ENCODE measurements at places on chromosomes 2 and 18.

DNA sequence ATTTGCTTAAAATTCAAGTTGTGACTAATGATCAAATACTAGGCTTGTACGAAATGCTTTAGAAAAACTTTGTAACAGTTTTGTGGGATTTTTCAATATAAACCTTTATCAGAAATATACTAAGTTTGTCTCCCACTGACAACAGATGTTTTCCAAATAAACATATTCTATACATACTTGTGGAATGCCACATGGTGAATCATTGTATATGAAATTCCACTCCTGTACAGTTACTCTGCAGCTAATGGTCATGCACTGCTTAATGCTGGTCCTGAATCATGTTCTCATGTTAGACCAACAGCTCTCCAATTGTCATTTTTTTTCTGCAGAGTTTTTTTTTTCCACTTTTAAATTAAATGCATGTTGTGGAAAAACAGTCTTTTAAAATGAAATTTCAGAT, 90.1 kb downstream of the DPP4 start:
- DNase-seq, result no peak

GRCh38 chr2:179952658-179953057, 54.4 kb downstream of the CWC22 start:
- DNase-seq, result no peak

- no peak for DNase-seq
These were observed 6.8 kb downstream of the AGXT start for GRCh38 chr2:240875228-240876034.

GRCh38 chr2:89820248-89820647, 1128.8 kb downstream of the RPIA start:
- no peak for DNase-seq

GRCh38 chr18:51852681-51853080, 487.3 kb upstream of the DCC start:
- DNase-seq, result no peak

DNA sequence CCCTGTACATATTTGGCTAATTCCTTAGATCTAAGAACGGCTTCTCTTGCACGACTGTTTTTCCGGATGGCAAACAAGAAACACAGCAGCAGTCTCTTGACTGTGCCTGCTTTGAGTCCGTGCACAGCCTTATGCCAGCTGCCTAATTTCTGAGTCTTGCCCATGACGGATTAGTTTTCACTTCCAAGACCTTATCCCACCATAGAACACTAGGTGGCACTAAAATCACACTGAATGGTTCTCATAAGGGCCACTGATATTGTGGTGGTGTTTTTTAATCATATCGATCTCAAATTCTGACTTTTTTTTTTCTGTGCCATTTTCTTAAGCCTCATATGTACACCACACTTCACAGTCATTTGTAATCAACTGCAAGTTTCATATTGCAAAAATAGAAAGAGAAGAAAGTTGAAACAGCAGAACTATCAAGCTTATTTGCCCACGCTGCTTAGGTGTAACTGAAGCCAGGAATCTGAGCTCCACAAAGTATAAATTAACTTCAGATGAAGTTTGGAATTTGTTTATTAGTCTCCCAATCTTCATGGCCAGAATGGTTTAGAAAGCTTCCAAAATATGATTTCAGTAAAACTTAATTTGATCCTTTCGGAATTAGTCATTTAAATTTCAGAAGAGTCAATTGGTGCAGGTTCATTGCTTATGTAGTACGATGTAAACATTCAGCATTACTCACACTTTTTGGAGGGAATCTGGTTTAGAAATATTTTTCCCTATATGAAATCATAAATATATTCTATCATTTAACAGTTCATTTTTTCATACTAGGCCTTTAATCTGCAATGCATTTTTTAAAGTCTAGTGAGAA, 45.5 kb upstream of the SCN7A start:
- DNase-seq, result no peak

GRCh38 chr18:61034580-61034979, 298.6 kb upstream of the CDH20 start:
- no peak for DNase-seq

- no peak for DNase-seq
These were observed 145.1 kb downstream of the B3GNT2 start for GRCh38 chr2:62340994-62341484.

DNA sequence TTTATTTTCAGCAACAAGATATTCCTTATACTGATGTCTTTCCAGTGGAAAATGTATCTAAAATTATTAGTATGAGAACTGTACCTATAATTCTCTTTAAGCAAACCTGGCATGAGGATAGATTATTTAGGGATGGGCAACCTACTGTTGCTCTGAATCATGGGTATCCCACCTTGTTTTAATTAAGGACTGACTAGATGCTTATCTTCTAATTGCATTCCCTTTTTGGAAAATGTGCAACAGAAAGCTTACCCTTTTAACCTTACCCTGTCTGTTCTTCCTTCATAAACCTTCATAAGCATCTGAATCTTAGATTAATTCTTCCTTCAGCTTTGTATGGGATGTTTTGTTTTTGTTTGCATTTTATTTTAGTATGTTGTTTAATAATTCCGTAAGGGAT, 110.3 kb downstream of the TAF4B start:
- DNase-seq, result no peak

GRCh38 chr2:173021939-173022371, 53.7 kb upstream of the MAP3K20 start:
- no peak for DNase-seq

GRCh38 chr2:84969511-84970209, 1.3 kb upstream of the KCMF1 start:
- DNase-seq, result no peak

DNA sequence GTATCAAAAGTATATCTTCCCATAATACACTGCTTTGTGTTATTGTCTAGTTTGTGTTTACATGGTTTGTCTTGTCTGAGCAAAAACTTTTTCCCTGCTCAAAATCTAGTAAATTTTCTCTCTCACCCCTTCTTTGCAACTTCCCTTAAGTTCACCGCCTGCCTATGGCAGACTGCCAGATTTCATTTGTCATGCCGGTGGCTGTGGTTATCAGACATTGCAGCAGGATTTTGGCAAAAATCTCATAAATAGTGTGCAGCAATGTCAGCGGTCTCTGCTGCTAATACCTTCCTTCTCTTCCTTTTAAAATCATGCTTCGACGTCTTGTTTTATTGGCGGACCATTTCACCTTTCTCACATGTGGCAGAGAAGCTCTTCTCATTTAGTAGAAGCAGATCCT, 45.6 kb upstream of the TMEM178A start:
- DNase-seq, result no peak

DNA sequence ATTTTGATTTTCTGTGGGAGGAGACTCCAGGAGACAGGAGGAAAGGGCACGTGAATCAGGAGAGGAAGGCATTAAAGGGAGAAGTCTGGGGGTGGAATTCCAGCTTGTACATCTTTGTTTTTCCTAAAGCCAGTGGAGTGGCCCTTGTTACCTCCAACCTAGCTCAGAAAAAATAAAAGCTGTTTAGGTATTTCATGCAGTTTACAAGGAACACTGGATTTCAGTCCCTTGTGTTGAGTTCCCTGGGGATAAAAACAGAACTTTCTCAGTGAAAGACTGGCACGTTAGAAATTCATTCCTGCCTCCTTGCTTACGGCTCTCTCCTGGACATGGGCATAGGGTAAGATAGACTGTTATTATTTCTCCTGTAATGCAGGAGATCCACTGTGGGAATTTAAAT, 170.2 kb downstream of the ZEB2 start:
- no peak for DNase-seq

GRCh38 chr2:33763671-33764310, 164.7 kb upstream of the FAM98A start:
- DNase-seq, result no peak

GRCh38 chr2:167401309-167401708, 513.0 kb downstream of the XIRP2 start:
- DNase-seq, result no peak

GRCh38 chr18:53544917-53545316, 679.6 kb downstream of the MBD2 start:
- no peak for DNase-seq

GRCh38 chr2:134836986-134837385, 1.4 kb upstream of the ACMSD start:
- no peak for DNase-seq

DNA sequence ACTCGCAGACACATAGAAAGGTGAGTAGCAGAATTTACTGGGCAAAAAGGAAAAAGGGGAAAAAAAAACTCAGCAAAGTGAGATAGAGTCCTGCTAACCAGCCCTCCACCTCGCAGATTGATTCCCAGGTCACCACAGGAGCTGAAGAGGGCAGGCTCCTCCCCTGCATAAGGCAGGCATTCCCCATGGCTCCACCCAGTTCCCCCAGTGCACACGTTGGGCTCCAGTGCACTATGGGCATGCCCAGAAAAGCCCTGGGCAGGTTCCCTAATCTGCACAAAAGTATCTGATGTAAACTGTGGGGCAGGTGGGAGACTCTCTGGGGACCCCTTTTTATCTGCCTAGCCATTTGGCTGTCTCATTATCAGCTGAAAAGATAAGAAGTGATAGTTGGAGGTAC, 461.2 kb upstream of the TMEFF2 start:
- DNase-seq, result no peak

- peak; percentile 81 for DNase-seq
These were observed 52.0 kb downstream of the ZFP36L2 start for GRCh38 chr2:43174368-43174916.

- no peak for DNase-seq
These were observed 585.0 kb upstream of the LRATD1 start for GRCh38 chr2:14047491-14047890.

- no peak for DNase-seq
These were observed 17.8 kb downstream of the THNSL2 start for GRCh38 chr2:88187927-88188326.

- DNase-seq, result no peak
These were observed 119.6 kb downstream of the LCLAT1 start for GRCh38 chr2:30566631-30567030.

- DNase-seq, result no peak
These were observed 367 bp downstream of the TGFA start for GRCh38 chr2:70553334-70553583.

GRCh38 chr18:37525262-37525585, 40.4 kb downstream of the CELF4 start:
- no peak for DNase-seq

DNA sequence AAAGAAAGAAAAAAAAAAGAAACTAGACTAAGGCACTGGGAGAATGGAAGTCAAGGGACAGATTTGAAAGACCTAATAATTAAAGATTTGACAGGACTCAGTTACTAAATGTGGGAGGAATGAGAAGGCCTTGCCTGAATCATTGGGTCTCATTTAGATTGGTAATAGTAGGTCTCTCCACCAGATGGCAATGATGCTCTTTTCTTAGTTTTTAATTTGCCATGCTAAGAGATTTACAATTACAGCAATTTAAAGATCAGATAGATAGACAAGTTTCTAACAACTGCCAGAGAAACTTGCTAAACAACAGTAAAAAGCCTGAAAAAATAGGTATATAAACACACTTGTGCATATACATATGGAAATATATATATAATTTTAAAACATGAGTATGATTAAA, 153.0 kb downstream of the TMEM247 start:
- DNase-seq, result no peak

- no peak for DNase-seq
These were observed 80.1 kb upstream of the SMIM21 start for GRCh38 chr18:75507636-75508035.

GRCh38 chr2:77034445-77034844, 487.7 kb downstream of the LRRTM4 start:
- no peak for DNase-seq

GRCh38 chr18:49752095-49752457, 61.3 kb downstream of the ACAA2 start:
- no peak for DNase-seq

DNA sequence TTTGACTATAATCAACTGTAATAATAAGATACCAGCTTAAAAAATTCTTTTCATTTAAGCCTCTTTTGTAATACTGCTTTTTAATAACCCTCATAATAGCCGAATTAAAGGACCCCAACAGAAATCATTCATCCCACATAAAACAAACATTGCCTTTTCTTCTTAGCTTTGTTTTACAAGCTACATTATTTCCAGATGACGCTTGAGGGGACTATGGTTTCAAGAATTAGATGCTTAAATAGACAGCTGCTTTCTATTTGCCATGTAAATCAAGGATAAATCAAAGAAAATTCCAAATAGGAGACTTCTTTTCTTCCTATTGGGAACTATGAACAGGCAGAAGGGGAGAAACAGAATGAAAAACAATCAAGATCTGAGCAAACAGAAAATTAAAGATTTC, 200.7 kb upstream of the SMAD7 start:
- DNase-seq, result no peak

GRCh38 chr2:126770466-126770865, 114.5 kb downstream of the GYPC start:
- DNase-seq, result no peak

DNA sequence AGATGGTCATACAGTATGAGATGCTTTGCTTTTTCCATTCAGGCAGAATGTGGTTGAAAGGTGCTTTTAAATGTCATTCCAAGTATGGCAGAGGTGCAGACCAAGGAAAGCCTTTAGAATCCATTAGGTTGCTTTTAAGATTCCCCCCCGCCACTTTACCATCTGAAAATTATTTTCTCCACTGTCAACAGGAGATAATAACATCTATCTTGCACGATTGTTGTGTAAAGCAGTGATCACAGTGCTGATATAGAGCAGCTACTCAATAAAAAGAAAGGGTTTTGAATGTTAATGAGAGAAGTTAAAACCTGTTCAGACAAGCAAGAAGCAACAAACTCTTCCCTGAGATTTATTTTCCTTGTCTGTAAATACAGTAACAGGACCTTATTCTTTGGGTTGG, 372.5 kb upstream of the GCFC2 start:
- no peak for DNase-seq

DNA sequence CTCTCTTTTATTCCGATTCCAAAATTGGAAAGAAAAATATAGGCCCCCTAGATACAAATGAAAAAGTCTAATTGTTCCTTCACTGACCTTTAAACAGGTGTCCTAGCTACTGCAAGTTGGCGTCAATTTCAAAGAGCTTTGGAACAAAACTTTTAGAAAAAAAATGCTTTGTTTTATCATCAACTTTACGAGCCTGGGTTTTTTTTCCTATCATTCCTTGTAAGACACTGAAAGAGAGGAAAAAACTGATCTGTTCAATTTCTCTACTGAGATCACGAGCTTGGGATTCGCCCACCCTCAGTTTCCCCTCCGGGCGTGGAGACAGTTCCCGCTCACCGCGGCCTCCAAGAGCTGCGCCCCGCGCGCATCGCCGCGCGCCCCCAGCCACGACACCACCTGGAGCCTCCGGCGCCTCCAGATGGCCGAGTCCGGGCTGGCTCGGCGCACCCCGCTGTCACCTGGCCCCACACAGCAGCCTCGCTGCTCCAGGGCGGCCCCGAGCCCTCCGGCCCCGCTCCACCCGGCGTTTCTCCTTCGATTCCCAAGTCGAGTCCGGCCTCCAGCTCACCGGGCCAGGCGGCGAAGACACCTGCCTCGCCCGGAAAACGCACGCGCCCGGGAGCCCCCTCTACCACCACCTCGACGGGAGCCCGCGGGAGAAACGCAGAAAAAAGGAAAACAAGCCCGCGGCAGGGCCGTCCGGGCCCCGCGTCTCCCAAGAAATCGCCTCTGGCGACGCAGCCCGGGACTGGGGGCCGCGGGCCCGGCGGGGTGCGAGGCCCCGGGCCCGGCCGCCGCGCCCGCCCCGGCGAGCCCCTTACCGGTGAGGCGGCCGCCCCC, 656 bp downstream of the TBC1D8 start:
- DNase-seq, result peak; percentile 58

All from activated CD8-positive, alpha-beta memory T cell treated with anti-CD3 and anti-CD28 coated beads, Interleukin-2, amount 50 U/mL, for 48 hours (primary cell).